Progenitor cell of endocrine pancreas (in vitro differentiated cells): ENCODE measurements at places on chromosomes 7 and 10.
A peak's percentile ranks its signal among the peaks of the same experiment; 100 is the strongest.

- DNase-seq = no peak
These were observed 108.5 kb downstream of the CFTR start for GRCh38 chr7:117588352-117588794.

GRCh38 chr7:157995815-157996214 is 591.8 kb downstream of the PTPRN2 start:
- DNase-seq = no peak

GRCh38 chr7:22667562-22668239 is 59.3 kb upstream of the IL6 start:
- no peak for DNase-seq

DNA sequence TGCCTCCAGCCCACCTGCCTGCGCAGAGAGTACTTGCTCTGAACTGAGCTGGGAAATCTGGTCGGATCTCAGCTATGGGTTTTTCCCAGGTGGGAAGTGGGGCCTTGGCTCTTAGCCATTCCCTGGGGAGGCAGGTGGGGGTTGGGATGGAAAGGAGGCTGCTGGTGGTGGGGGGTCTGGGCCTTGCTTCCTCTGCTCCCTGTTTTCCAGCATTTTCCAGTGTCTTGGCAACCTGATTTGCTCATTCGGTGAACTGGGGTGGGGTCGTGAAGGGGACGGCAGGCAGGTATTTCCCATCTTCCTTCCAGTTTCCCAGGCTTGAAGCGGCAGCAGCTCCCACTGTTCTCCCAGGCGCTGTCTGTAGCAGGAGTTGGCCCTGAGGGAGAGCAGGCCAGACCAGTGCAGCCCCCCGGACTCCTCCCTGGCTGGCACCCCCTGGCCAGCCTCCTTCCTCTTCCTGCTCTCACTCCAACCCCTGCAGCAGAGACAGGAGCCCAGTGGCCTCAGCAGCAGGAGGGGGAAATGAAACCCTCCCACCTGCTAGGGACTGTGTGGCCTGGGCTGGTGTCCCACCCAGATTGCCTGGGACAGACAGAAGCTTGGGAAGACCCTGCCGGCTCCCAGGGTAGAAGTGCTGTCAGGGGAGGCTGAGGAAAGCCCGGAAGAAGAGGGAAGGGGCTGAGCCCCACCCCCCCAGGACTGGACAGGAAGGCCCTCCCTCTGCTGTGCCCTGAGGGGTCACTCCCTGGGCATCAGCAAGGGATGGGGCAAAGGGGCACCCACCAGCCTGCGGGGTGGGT is 6.6 kb downstream of the TRIM8 start:
- no peak for DNase-seq

GRCh38 chr10:48517911-48518811 is 86.7 kb downstream of the ARHGAP22 start:
- DNase-seq = no peak

DNA sequence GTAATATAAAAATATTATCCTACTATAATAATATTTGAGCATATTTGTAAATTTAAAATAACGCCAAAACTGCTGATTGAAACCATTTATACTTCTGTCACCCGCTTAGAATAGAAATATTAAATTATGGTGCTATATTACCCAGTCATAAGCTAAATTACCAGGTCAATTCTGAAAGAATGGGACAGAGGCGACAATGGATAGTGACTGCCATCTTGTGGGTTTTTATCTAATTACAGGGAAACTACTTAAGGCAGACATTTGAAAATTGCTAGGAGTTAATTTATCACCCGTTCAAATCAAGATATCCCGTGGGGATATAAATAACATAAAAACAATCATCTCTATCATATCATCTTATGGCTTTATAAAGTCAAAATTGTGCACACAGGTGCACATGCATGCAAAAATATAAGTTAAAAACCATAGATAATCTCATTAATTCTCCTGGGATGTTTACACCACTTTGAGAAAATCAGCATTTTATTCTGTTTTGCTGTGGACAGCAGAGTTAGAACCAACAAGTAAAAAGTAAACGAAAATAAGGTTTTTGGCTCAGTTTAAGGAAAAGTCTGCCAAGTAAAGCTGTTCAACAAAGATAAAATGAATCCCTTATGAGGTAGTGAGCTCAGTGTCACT is 41.3 kb upstream of the HPSE2 start:
- DNase-seq = no peak

- DNase-seq = no peak
These were observed 108.3 kb upstream of the CNTNAP2 start for GRCh38 chr7:146008293-146008692.

- no peak for DNase-seq
These were observed 18.7 kb upstream of the CD36 start for GRCh38 chr7:80619741-80620140.

DNA sequence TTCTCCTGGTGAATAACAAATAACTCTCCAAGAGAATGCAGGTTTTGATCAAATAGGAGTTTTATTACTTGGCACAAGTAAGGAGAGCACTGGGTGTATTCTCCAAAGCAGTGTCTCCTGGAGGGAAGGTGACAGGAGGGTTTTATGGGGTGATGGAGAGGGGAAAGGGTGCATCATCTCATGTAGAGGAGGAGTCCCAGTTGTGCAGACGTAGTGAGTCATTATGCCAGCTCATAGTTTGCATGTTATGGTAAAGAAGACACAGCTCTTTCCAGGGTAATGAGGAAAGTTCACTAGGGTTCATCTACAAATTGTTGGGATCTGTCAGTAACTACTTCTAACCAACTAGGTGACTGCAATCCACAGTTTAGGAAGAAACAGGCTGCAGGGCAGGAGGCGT is 347.9 kb upstream of the MEOX2 start:
- no peak for DNase-seq

DNA sequence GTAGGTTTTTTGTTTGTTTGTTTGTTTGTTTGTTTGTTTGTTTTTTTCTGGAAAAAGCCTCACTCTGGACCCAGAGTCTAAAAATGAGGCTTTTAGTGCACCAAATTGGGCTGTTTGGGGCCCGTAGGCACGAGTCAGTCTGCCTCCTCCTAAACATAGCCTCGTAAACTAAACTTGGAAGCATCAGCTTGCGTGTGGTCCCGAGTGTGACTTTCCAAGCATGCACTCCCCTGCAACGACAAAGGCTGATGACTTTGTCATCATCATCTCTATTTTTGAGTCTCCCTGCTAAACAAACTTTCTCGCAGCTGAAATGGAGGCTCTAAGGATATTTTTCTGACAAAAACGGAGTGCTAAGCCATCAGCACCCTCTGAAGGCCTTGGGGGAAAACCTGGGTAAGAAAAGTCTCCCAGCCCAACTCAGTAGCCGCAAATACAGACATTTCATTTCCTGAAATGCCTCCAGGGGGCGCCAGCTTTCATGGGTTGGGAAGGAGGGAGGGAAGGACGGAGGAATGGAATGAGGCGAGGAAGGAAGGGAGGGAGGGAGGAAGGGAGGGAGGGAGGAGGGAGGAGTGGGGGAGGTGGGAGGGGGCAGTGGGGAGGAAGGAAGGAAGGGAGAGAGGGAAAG is 245.9 kb downstream of the KCNMA1 start:
- DNase-seq = peak; percentile 64

- no peak for DNase-seq
These were observed 61.7 kb downstream of the MAP3K8 start for GRCh38 chr10:30495687-30496086.

- DNase-seq = no peak
These were observed 16.5 kb downstream of the NPFFR1 start for GRCh38 chr10:70267161-70267933.

DNA sequence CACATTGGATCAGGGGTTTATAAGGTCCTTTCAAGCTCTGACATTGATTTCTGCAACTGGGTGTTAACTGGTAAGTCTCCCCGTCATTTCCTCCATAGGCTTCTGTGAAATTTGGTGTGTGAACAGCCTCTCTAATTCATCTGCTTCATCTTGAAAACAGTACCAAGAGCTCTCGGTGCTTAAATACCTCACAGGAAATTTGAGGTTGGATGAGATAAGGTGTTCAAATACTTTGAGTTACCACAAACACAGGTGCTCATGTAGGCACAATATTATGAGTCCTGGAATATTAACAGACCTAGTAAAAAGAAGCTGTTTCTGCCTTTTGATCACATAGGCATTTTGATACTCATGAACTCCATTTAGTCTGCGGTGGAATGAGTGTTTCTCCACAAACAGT is 85.2 kb downstream of the RTKN2 start:
- no peak for DNase-seq

GRCh38 chr7:101636822-101637623 is 7.9 kb upstream of the MYL10 start:
- no peak for DNase-seq

DNA sequence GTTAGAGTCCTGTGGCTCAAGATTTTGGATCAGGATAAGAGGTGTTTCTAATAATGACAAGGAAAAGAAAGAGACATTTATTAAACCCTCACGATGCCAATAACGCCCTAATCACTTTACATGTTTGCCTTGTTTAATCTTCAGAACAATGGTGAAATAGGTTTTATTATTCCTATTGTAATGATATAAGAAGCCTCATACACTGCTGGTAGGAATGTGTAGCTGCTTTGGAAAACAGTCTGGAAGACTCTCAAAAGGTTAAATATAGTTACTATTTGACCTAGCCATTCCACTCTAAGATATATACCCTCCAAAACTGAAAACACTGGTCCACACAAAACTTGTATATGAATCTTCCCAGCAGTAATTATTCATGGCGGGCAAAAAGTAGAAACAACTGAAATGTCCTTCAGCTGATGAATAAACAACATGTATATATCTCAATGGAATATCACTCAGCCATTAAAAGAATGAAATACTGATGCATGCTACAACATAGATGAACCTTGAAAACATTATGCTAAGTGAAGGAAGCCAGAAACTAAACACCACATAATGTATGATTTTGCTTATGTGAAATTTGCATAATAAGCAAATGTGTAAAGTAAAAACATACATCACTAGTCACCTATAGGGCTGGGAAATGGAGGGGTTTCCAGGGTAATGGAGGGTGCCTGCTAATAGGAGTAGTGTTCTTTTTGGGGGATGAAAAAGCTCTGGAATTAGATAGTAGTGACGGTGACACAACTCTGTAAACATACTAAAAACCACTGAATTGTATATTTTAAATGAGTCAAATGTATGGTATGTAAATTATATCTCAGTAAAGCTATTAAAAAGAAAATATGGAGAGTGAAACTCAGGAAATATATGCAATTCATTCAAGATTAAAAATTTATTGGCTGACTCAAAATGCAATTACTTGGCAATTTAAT is 76.9 kb upstream of the ANK3 start:
- no peak for DNase-seq

GRCh38 chr7:34417781-34418180 is 240.2 kb upstream of the NPSR1 start:
- no peak for DNase-seq

DNA sequence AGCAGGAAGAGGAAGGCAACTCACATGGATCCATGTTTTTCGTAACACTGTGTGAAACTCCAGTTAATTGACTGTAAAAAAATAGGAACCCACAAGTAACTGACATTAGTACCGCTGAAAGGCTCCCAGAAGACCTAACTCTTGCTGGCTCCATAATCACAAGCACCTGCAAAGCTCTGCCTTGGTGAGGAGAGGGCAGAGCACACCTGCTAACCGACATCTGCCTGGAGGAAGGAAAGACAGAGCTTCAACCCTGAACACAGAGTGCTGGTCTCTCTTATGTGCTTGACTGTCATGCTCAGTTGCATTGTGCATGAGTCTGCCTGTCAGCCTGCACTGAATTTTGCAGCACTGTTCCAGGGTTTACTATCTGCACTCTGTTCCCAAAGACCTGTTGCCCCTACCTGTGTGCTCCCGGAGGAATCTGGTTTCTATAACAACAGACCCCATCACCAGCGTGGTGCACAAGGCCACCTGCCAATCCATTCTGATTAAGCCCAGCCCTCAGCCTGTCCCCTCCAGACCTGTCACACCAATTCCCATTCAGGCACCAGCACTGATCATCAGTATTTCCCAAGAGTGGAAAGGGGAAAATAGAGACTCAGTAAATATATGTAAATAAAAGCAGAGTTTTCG is 63.1 kb upstream of the ANKRD1 start:
- DNase-seq = no peak

- DNase-seq = no peak
These were observed 42.0 kb upstream of the SLC13A1 start for GRCh38 chr7:123241809-123242208.

DNA sequence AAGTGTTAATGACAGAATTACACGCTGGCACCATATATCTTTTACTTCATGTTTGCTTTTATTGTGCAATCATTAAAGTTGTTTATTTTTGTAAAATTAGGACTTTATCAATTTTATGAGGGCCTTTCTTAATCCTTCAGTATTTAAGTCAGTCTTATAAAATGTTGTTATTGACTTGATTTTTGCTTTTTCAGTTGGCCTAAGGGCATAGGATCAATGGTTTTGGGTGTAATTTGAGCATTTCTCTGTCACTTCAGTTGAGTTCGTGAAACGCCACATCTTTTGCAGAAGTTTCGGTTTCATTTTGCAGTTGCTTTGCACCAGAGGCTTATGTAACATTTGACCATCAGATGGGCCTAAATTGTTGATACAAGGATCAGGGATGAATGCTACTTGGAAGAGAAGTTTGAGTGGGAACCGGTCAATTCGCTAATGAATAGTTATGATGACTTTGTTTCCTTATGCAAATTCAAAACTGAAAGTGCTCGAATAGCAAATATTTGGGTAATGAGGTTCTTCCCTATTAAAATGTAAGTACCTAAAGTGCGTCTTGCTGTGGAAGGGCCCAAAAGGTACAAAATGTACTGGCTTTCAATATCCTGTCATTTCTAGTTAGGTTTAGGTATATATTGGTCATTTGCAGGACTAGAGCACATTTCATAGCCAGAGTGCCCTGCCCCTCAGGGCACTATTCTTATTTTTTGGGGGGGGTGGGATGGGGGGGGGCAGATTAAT is 340.9 kb downstream of the LRMDA start:
- DNase-seq = no peak

DNA sequence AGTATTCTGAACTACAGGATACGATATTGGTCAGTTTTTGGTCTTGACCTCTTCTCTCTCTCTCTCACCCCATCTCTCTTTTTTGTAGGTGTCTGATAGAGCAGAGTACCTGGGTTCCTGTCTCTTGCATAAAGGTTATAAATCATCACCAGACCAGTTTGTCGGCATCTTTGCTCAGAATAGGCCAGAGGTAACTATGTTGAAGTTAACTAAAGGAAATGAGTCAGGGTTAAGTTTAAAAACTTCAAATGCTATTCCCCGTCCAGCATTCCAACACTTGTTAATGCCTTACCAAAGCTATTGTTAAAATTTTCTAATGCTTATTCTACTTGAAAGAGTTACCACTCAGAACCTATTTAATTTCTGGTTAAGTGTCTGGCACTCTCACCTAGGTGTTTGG is 30.7 kb downstream of the ACSL5 start:
- no peak for DNase-seq

GRCh38 chr10:29328983-29329382 is 40.1 kb downstream of the LYZL1 start:
- DNase-seq = no peak

GRCh38 chr7:30710669-30711068 is 28.4 kb upstream of the CRHR2 start:
- no peak for DNase-seq

- DNase-seq = no peak
These were observed 8.4 kb upstream of the BMPR1A start for GRCh38 chr10:86747796-86748581.
